NCI-H510A (cell line): ENCODE measurements at places on chromosomes 13 and 19.

DNA sequence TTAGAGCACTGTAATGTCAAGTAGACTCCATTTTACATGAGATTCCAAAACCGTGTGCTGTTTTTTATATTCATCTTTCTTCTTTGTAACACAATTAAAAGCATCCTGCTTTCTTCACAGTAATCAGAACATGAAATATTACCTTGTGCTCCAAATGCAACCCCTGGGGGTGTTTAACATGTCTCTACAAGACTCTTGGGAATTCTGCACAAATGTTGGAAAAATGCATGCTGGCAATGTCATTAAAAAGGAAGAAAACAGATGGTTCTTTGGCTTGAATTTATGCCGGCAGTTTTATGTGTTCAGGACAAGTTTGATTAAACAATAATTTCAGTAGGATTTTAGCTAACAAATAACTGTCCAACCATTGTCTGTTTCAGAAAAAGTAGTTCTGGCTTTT lies 159.1 kb downstream of the LIG4 start:
- DNase-seq = no peak

DNA sequence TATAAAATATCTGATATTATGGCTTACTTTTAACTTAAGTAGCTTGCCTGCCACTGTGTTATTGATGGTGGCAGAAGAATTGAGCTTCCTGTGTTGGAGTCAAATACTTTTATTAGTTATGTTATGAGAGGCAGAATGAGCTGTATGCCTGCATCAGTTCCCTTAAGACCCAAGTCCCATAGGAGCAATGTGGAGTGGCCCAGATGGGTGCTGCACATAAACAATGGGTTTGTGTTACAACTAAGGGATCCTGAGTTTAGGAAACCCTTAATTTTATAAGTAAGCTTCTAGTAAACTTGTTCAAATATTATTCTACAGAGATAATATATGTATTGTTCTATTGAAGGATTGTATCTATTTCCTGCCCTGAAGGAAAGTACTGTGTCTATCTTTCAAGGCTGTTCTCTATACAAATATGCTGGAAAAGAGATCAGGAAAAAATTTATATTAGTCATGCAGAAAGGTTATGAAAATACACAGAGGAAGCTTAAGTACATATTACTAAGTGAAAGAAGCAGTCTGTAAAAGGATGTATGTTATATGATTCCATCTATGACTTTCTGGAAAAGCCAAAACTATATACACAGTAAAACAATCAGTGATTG lies 2018.0 kb upstream of the PCDH20 start:
- DNase-seq = no peak

DNA sequence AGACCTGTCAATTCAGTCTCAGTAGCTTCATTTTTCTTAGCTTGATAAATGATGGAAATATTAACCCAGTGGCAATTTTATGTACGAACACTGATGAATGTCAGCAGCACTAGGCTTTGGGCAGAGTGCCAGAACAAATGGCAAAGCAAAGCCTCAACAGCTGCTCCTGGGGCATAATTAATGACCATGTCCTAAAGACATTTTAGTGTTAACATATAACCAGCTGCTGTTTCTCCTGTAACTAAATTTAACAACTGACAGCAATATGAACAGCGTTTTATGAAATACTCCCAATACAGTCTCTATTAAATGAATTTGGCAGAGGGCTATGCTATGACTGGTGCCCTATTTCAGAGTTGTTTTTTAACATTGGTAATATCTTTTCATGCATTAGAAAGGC lies 47.1 kb downstream of the ZNF568 start:
- no peak for DNase-seq

GRCh38 chr19:42092350-42092749 lies 16.4 kb downstream of the ZNF574 start:
- DNase-seq = no peak

GRCh38 chr19:54201172-54201701 lies 579 bp downstream of the RPS9 start:
- no peak for DNase-seq

- no peak for DNase-seq
These were observed 3.5 kb downstream of the ANGPTL4 start for GRCh38 chr19:8367327-8368001.

DNA sequence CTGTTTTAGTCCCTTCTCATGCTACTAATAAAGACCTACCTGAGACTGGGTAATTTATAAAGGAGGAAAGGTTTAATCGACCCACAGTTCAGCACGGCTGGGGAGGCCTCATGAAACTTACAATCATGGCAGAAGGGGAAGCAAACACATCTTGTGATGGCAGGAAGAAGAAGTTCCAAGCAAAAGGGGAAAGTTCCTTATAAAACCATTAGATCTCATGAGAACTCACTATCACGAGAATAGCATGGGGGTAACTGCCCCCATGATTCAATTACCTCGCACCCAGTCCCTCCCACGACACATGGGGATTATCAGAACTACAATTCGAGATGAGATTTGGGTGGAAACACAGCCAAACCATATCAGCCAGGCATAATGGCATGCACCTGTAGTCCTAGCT lies 13.0 kb upstream of the STRN4 start:
- no peak for DNase-seq

- DNase-seq = no peak
These were observed 6.0 kb downstream of the STK24 start for GRCh38 chr13:98570929-98571372.
